ENCODE measurements at places on chromosomes 12 and 14. TPM values are rescaled to one million over a fixed set of nuclear protein-coding genes. Genes with fewer than 3 reads are reported as not detected.

DIO2 gene
- total RNA-seq, result 0.75 TPM

PLEKHH1 gene
- total RNA-seq, result 127 TPM

MSI1 gene
- total RNA-seq, result 127 TPM

INHBE gene
- total RNA-seq, result 2.0 TPM

EVL gene
- 207 TPM for total RNA-seq

SLC17A8 gene
- 1.2 TPM for total RNA-seq

CACNA2D4 gene
- 0.34 TPM for total RNA-seq

POTEM gene
- not detected for total RNA-seq

DNA sequence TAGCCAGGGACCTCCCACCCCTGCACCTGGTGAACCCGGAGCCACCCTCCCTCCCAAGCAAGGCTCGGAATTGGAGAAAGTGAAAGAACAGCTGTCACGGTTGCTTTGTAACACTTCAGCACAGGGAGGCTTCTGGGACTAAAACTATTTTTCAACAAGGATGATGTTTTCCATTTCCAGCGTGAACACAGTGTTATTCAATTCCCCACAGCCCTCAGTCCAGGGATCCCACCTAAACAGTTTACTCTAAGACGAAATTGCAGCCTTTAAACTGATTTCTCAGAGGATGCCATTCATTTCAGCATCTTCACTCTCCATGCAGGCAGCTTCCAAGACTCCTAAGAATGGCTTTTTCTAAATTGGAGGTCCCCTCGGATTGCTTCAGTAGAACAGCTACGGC is 229.2 kb downstream of the SLC15A4 start:
- DNase-seq, result no peak
- H3K27ac ChIP-seq, result no peak overlapping the region
- H3K4me1 ChIP-seq, result no peaks in the 10 kb centered on the region
- no peaks in the 10 kb centered on the region for H3K36me3 ChIP-seq

GRCh38 chr14:49769581-49770211 is 1.7 kb downstream of the KLHDC2 start:
- H3K4me3 ChIP-seq, result peak overlapping the region; percentile 99
- peaks cover 4% of the 10 kb centered on the region for H3K36me3 ChIP-seq
- H3K27ac ChIP-seq, result peak overlapping the region; percentile 100
- no peak for DNase-seq
- no peaks in the 10 kb centered on the region for H3K27me3 ChIP-seq
- H3K4me1 ChIP-seq, result peaks cover 32% of the 10 kb centered on the region

DNA sequence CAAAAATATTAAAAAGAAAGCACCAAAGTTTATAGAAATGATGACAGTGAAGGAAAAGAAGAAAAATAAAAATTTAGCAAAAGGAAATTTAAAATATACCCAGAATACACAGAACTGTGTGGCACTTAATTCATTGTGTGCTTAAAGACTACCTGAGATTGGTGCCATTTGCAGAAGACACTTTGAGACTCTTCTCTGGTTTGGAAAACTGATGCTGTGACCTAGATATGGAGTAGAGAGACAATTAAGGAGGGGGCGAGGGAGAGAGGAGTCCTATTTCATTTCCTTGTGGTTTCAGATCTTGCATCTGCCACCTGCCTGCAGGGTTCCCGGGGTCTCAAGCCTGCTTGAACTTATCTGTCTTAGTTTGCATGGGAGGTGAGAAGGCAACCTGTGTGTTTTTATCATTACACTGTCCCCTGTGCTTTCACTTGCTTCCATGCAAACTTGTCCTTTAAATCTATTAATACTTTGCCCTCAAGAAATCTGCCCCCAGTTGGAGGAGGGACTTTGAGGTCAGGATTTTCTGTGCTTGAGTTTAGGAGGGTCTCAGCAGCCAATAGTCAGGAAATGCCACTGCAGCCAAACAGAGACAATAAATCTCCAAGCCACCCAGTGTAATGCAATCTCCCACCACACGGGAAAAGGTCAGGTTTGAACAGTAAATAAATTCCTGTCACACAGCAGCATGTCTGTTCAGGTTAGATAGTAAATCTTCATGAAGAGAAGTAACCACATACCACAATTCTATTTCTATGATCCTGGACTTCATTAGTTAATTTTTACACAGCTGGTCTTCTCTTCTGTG is 119.4 kb downstream of the CAND1 start:
- no peaks in the 10 kb centered on the region for H3K36me3 ChIP-seq
- H3K4me3 ChIP-seq, result no peak overlapping the region
- no peak for DNase-seq
- no peaks in the 10 kb centered on the region for H3K27me3 ChIP-seq
- H3K4me1 ChIP-seq, result peaks cover 4% of the 10 kb centered on the region
- peak overlapping the region; percentile 13 for H3K27ac ChIP-seq

DNA sequence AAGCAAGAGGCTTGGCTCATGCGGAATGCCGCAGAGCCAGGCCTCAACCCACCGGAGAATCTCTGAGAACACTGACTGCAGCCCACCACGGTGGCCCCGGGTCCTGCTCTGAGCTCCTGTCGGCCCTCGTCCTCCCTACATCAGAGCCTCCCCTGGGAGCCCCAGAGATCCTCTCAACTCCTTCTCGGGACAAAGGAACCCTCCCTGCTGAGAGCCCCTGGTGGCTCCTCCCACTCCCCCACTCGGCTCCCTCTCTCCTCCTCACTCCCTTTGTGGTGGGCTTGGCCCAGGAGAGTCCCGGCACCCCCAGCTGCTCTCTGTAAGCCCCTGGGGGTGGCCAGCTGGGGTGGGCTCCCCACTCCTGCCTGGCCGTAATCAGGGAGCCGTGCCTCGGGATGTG is 11.1 kb upstream of the INF2 start:
- no peak for DNase-seq
- H3K4me1 ChIP-seq, result peaks cover 38% of the 10 kb centered on the region
- H3K27me3 ChIP-seq, result no peaks in the 10 kb centered on the region
- peak overlapping the region; percentile 72 for H3K4me3 ChIP-seq

DNA sequence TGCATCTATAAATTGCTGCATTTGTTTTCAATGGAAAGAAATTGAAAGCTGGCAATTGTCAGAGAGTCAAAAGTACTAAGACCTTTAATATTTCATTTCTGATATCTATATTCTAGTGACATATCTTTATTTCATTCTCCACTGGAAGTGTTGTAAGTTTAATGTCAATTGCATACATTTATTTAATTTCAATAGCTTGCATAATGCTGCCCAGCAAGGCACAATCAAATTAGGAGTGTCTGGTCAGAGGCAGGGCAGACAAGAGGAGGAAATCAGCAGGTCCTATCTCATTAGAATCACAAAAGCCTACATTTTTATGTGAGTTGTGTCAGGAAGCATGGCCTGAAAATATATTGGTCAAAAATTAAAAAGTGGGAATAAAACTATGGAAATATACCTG is 112.9 kb downstream of the TMEM132D start:
- peaks cover 29% of the 10 kb centered on the region for H3K27me3 ChIP-seq
- no peak overlapping the region for H3K4me3 ChIP-seq
- DNase-seq, result no peak

- peaks cover 28% of the 10 kb centered on the region for H3K36me3 ChIP-seq
- no peaks in the 10 kb centered on the region for H3K4me1 ChIP-seq
- DNase-seq, result no peak
Measured at GRCh38 chr14:101905614-101906013, 58.8 kb upstream of the DYNC1H1 start.

- H3K4me1 ChIP-seq, result no peaks in the 10 kb centered on the region
- H3K36me3 ChIP-seq, result no peaks in the 10 kb centered on the region
- no peak for DNase-seq
- no peak overlapping the region for H3K4me3 ChIP-seq
Measured at GRCh38 chr12:4918950-4919660, 9.4 kb downstream of the KCNA1 start.

GRCh38 chr12:9977916-9978315 is 6.7 kb downstream of the CLEC12A start:
- peaks cover 5% of the 10 kb centered on the region for H3K36me3 ChIP-seq
- H3K4me1 ChIP-seq, result no peaks in the 10 kb centered on the region
- DNase-seq, result no peak
- no peak overlapping the region for H3K27ac ChIP-seq
- H3K4me3 ChIP-seq, result no peak overlapping the region

GRCh38 chr12:61542551-61542950 is 717.7 kb upstream of the USP15 start:
- H3K4me3 ChIP-seq, result no peak overlapping the region
- peaks cover 3% of the 10 kb centered on the region for H3K4me1 ChIP-seq
- H3K27me3 ChIP-seq, result no peaks in the 10 kb centered on the region
- H3K27ac ChIP-seq, result no peak overlapping the region

- H3K4me3 ChIP-seq, result no peak overlapping the region
- no peak overlapping the region for H3K27ac ChIP-seq
- no peaks in the 10 kb centered on the region for H3K4me1 ChIP-seq
- peaks cover 12% of the 10 kb centered on the region for H3K27me3 ChIP-seq
Measured at GRCh38 chr14:75343911-75344310, 65.3 kb downstream of the FOS start.

GRCh38 chr12:123960856-123961255 is 11.8 kb downstream of the CCDC92 start:
- H3K27ac ChIP-seq, result no peak overlapping the region
- no peaks in the 10 kb centered on the region for H3K27me3 ChIP-seq
- H3K36me3 ChIP-seq, result no peaks in the 10 kb centered on the region
- peaks cover 4% of the 10 kb centered on the region for H3K4me1 ChIP-seq

GRCh38 chr12:45522227-45522626 is 207.3 kb upstream of the ARID2 start:
- DNase-seq, result no peak
- H3K36me3 ChIP-seq, result no peaks in the 10 kb centered on the region
- no peaks in the 10 kb centered on the region for H3K4me1 ChIP-seq
- H3K4me3 ChIP-seq, result no peak overlapping the region

DNA sequence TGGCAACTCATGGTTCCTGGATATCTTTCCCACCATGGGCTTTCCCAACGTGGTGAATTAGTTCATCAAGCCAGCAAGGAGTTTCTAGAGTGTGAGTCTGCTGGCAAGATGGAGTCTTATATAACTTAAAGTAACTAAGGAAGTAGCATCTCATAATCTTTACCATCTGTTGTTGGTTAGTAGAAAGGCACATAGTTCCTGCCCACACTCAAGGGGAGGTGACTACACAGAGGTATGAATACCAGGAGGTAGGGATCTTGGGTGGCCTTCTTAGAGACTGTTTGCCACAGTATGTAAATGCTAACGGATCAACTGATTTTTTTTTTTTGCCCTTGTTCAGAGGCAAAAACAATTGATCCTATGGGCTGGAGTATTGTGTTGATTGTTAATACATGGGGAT is 446.9 kb downstream of the ATP23 start:
- no peak for DNase-seq
- no peak overlapping the region for H3K4me3 ChIP-seq
- H3K4me1 ChIP-seq, result peaks cover 3% of the 10 kb centered on the region

DNA sequence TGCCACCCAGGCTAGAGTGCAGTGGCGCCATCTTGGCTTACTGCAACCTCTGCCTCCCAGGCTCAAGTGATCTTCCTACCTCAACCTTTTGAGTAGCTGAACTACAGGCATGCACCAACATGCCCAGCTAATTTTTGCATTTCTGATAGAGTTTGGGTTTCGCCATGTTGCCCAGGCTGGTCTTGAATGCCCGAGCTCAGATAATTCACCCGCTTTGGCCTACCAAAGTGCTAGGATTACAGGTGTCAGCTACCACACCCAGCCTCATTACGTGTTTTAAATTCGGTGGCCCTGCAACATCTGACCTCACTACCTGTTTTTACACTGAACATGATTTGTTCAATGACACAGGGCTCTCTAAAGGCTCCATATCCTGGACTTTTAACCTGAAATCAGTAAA is 22.9 kb upstream of the RDH16 start:
- H3K27ac ChIP-seq, result no peak overlapping the region
- H3K36me3 ChIP-seq, result peaks cover 2% of the 10 kb centered on the region
- no peak for DNase-seq
- H3K4me3 ChIP-seq, result no peak overlapping the region
- H3K4me1 ChIP-seq, result no peaks in the 10 kb centered on the region
- no peaks in the 10 kb centered on the region for H3K27me3 ChIP-seq

DNA sequence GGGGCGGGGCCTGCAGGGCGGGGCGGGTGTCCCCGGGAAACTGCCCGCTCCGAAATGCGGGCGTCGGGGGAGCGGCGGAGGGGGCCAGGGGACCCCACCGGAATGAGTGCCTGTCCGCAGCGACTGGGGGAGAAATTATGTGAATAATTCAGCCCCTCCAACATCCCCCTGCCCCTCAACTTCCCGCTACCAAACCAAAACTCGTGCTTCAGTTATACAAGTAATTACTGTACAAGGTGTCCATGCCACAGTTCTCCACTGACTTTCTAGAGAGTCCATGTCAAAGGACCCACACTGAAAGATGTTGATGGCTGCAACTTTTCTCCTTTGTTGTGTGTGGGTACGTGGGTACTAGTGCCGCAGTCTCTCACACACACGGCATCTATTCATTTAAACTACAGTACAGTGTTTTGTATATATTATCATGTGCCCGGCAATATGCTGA is 414 bp upstream of the CDK17 start:
- peak overlapping the region; percentile 62 for H3K27ac ChIP-seq
- H3K27me3 ChIP-seq, result no peaks in the 10 kb centered on the region
- H3K4me1 ChIP-seq, result peaks cover 37% of the 10 kb centered on the region

DNA sequence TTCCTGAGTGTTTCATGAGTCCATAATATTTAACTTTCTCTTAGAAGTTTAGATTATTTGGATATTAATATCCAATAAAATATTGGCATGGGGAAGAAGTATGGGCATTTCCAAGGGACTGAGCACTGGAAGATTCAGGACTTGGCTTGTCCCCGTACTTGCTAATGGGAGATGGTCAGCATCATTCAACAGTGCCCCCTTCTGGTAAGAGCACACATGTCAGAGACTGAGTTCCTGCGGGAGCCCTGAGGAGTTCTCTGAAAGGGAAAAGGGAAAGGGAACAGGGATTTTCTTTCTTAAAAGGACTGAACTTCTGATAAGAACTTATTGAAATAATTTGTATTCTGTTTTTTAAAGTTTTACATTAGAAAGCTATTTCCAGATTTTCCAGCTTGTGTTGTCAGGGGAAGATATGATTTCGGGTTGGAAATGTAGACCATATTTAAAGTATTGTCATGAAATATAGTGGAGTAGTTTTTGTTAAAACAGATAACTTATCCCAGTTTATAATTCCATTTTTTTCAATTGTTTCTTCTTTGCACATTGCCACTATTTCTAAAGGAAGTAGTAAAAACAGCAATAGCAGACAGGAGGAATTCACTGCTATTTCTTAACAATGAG is 59.8 kb upstream of the C12orf71 start:
- H3K27me3 ChIP-seq, result no peaks in the 10 kb centered on the region
- H3K4me1 ChIP-seq, result no peaks in the 10 kb centered on the region
- peak; percentile 55 for DNase-seq
- no peak overlapping the region for H3K4me3 ChIP-seq
- H3K27ac ChIP-seq, result no peak overlapping the region
- H3K36me3 ChIP-seq, result no peaks in the 10 kb centered on the region

DNA sequence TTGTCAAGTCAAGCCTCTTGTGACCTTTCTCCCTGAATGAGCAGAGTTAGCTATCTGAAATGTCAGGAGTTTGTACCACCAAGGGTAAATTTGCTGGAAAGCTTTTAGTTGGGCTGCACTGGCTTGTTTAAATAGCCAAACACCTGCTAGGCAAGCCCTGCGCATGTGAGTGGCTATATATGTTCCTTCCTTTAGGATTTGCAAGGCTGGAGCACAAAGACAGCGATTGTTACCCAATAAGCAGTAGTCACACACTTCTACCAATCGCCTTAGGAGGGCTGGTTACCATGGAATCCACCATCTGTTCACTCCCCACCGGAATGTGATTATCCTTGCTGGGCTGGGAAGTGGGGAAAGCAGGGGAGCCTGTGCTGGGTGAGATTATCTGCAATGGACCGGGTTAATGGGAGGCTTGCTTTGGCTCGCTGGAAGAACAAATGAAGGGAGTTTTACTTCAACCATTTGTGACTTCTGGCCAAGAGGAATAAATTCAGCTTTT is 102.5 kb downstream of the FGD4 start:
- no peaks in the 10 kb centered on the region for H3K36me3 ChIP-seq
- no peaks in the 10 kb centered on the region for H3K27me3 ChIP-seq
- H3K27ac ChIP-seq, result peak overlapping the region; percentile 98
- peaks cover 63% of the 10 kb centered on the region for H3K4me1 ChIP-seq

GRCh38 chr14:21267431-21267845 is 1.8 kb downstream of the HNRNPC start:
- H3K4me3 ChIP-seq, result peak overlapping the region; percentile 100
- DNase-seq, result no peak
- peaks cover 39% of the 10 kb centered on the region for H3K36me3 ChIP-seq
- H3K4me1 ChIP-seq, result peaks cover 43% of the 10 kb centered on the region

Data from progenitor cell of endocrine pancreas (in vitro differentiated cells).